AG04450 (cell line): ENCODE measurements at places on chromosomes 7 and 10. TPM values are rescaled to one million over a fixed set of nuclear protein-coding genes. Genes with fewer than 3 reads are reported as not detected.

DNA sequence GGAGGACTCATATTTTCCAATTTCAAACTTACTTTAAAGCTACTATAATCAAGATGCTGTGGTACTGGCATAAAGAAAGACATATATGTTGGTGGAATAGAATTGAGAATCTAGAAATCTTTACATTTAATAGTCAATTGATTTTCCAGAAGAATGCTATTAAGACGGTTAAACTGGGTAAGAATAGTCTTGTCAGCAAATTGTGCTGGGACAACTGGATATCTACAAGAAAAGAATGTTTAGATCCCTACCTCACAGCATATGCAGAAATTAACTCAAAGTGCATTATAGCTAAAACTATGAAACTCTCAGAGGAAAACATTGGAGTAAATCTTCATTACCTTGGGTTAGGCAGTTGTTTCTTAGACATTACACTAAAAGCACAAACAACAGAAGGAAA, 203.3 kb downstream of the SDK1 start:
- no peak for DNase-seq

GRCh38 chr7:96931891-96932290, 73.5 kb upstream of the DLX6 start:
- DNase-seq, result no peak

Gene IGF2BP3
- 78.5 and 98.2 TPM in 2 replicates for polyA plus RNA-seq

- no peak for DNase-seq
Observed at GRCh38 chr7:43757073-43757720, 1.3 kb upstream of the BLVRA start.

DNA sequence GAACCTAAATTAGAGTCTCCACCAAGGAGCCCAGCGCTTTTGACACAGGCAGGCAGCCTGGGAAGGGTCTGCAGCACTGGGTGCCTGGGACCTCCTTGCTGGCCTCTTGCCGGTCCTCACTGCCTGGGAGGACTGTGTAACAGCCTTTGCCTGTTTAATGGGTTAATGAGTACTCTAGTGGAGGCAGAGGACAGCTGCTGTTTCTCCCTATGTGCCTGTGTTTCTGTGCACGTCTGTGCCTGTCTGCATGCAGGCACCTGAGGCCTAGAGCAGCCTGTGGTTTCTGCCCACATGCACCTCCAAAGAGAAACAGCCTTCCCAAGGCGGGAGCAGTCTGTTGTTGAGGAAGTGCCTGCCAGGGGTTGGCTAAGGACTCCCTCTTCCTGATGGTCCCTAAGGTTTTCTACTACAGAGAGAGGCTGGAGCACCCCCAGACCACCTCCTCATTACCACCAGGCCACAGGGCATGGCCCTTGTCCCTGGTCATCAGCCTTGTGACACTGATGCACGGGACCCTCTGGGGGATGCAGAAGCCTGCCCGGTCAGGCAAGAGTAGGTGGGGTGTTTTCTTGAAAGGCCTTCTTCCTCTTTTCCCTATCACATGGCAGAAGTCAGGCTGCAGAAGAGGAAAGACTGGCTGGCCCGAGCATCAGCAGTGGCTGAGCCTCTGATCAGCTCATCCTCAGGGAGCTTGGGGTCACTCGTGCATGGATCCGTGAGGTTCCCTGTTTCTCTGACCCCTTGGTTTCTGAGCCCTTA, 14.2 kb downstream of the SLC29A3 start:
- no peak for DNase-seq

DNA sequence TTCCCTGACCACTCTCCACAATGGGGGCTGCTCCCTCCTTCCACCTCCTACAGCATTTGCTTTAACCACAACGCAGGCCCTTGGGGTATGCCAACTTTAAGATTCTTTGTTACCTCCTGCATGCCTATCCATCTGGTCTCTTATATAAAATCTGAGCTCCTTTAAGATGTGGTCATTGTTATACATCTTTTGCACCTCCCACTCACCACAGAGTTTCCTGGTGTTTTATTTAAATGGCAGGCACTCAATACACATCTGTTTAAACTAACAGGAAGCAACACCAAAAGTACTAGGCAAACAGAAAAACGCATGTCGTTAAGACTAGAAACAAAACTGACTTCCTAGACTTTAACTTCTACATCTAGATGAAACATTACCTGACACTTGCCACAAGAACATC, 36.3 kb downstream of the SLC25A13 start:
- no peak for DNase-seq

DNA sequence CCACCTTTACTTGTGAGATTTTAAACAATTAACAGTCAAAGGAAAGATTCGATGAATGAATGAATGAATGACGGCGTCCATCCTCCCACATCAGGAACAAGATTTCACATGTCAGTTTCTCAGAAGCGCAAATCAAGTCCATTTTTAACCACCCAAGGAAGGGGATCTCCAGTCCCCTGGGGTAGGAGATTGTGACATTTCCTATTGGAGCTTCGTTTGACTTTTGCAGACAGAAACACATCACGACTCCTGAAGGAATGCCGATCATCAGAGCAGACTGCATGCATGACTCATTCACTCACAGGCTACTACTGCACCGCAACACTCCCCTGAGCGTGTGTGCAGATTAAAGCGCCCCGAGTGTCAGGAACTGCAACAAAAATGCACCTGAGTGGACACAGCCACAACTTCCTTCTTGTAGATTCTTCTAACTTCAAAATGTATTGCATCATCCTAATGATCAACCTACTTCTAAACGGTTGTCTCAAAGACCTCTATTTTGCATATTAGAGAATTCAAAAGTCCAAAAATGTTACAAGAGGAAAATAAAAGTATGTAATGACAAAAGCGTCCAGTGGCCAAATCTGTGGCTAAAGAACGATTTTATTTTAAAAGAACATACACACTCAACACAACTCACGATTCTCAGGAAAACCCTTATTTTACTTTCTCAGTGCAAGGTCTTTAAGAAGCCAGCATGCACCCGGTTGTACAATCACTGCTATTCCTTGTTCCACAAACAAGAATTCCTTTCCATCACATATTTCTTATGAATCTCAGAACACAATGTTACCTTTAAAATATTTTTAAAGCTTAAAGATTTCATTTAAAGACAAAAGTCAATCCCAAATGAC, 172.6 kb downstream of the FAM107B start:
- no peak for DNase-seq
